Retina (tissue), 1 donor: ENCODE measurements at places on chromosomes 6 and 20.
A peak's percentile ranks its signal among the peaks of the same experiment; 100 is the strongest.

GRCh38 chr6:101399616-101400162, 6.2 kb downstream of the GRIK2 start:
- DNase-seq = peak; percentile 81

DNA sequence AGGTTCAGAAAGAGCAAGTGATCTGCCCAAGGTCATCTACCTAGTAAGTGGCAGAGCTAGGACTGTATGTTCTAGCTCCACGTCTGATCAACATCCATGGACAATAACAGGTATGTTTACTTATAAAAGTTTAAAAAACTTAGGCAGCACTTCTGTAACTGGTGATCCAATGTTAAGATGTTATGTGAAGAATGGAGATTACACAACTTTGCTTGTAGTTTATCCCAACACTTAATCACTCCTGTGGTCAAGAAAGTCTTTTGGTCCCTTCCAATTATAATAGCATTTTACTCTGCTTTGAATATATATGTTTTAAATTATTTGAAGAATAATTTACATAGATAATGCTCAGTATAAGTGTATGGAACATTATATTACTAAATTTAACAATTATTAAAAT, 4.8 kb downstream of the FBXO30 start:
- DNase-seq = no peak

GRCh38 chr6:5942591-5942990, 64.1 kb downstream of the NRN1 start:
- no peak for DNase-seq

- no peak for DNase-seq
Measured at GRCh38 chr6:36221674-36222073, 25.1 kb downstream of the BRPF3 start.

- no peak for DNase-seq
Measured at GRCh38 chr20:44087051-44087856, 99.7 kb downstream of the JPH2 start.

GRCh38 chr6:30682143-30683117, 4.0 kb downstream of the PPP1R18 start:
- peak; percentile 11 for DNase-seq
